ENCODE measurements at places on chromosomes 2 and 18.
A peak's percentile ranks its signal among the peaks of the same experiment; 100 is the strongest.

- no peak for DNase-seq
Observed at GRCh38 chr2:31327505-31327904, 87.0 kb downstream of the XDH start.

GRCh38 chr2:231463698-231464575 is at the start of gene NCL:
Gene NCL (minus strand): TSS chr2:231464484. CDS start chr2:231464353, 131 bp downstream.
- peak; percentile 97 for DNase-seq

DNA sequence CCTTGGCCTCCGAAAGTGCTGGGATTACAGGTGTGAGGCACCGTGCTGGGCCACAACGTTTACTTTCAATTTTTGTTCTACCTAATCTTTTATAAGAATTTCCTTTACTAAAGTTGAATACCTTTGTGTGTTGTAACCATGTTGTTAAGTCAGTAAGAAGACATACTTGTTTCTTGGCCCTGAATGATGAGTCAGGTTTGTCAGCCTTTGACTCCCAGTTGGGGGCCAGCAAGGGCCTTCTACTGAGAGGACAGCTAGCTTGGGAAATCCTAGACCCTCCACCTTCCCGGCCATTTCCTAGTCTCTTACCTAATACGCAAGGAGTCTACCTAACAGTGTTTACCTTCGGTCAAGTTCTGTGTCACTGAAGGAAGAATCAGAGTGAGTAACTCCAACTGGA is 22.7 kb downstream of the MTHFD2 start:
- no peak for DNase-seq

DNA sequence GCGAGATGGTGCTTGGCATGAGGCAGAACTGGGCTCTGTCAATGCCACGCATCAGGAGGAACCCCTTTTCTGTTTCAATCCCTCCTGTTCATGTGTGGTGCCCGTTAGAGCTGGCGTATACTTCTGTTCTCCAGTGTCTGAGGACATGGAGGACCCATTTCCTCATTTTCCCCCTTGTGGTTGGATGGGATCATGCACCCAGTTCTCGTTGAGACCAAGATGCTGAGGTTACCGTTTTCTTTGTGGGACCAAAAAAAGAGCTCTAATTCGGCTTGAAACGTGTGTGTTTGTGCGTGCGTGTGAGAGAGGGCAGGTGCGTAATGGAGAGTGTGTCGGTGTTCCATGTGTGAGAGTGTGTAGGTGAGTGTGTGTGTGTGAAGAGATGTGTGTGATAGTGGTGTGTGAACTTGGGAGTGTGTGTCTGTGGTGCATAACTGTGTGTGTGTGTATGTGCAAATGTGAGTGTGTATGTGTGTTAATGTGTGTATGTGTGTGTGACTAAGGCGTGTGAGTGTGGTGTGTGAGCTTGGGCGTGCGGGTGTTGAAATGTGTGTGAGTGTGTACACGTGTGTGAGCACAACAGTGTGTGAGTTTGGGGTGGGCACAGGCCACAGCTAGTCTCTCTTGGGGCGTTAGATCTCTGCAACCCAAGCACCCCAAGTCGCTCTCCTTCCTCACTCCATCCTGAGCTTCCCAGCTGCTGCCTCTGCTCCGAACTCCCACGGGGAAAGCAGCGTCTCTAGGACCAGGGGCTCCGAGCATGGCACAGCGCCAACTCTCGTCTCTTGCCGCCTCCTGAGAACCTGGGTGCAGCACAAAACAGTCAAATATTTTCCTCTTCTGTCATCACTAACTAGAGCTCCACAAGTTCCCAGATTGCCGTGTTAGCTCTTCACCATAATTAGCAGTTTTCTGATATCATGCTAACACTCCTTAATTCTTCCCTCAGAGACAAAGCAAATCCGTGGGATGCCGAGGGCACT is 75.8 kb downstream of the LONRF2 start:
- DNase-seq, result no peak

DNA sequence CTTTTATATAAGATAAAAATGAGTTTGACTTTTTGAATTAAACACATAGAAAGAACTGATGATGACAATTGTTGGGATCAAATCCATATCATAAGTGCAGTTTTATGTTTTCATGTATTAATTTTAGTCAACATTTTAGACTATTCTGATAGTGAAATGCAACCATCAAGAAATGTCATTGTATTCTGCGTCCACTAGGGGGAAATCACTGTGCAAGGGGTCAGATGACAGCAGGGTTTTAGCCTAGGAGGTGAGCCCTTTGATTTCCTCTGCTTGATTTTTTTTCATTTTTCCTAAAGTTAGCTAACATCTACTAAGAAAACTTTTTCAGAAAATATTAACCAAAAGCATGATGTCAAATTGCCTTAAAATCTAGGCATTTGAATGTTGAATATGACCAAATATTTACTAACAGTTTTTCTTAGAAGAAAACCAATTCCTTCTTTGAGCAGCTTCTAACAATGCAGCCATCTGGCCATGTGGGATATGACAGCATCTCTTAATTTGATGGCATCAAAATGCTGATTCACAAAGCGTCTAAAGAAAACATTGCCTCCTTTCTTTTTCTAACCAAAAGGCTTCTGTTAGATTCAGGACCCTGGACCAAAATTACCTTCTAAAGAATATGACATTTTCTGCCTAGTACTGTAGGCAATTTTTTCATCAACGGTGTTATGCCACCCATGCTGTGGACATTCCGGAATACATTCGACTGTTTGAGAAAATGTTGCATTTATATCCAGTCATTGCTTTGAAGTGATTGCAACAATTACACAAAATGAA is 141.5 kb downstream of the SPHKAP start:
- no peak for DNase-seq

GRCh38 chr2:160584972-160585494 is 91.4 kb upstream of the RBMS1 start:
- no peak for DNase-seq

DNA sequence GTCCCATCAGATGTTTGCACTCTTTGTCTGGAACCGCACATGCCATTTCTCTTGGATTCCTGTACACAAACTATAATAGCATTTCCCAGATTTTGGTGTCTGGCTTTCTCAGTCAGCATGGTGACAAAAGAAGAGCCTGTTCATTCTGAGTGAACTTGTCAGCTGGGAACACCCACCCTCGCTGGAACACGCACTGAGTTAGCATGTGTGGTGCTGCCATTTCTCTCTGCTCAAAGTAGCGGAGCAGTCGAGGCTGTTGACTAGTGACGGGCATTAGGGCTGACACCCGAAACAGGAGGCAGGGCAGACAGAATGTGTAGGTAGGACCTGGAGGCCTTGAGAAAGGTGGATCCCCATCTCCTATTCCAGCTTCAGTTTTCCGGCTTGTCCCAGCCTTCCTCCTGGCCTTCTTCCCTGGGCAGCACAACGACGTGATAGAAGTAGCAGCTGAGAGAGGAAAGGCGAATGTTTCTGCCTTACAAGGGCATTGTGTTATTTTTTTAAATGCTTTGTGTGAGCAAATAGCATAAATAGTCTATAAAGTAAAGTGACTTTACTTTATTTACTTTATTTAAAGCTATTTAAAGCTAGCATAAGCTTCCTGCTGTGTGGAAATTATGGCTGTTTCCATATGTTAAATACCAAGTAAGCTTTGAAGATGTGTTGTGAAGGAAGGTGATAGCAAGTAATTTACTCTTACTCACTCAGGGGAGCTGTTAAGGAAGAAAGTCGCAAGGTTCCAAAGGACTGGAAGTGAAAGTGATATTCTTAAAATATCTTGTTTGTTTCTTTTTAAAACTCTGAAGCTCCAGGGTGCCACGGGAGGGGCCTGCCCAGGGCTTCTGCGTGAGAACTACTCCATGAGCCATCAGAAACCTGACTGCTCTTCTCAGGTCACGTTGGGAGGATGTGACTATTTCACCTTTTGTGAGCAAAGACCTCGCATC is 272.6 kb downstream of the NEDD4L start:
- DNase-seq, result no peak

- DNase-seq, result no peak
Observed at GRCh38 chr2:118227698-118228508, 139.6 kb downstream of the INSIG2 start.

GRCh38 chr2:233426619-233427342 is 72.5 kb downstream of the DGKD start:
- DNase-seq, result no peak

GRCh38 chr2:191933307-191934105 is 86.6 kb upstream of the CAVIN2 start:
- no peak for DNase-seq

DNA sequence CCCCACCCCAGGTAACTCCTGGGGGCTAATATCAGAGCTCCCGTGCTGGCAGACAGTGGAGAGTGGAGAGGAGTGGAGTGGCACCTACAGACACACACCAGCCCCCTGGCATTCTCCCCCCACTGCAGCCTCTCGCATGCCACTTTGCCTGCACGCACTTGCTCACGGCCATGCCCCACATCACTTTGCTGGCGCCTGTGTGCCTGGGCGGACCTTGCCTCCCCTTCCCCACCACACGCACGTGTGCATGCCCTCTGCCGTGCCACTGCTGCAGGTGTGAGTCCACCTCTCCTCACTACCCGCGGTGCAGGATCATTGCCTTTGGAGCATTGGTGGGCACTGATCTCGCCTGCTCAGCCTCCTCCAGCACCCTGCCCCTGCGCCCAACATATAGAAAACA is 72.6 kb upstream of the DOK6 start:
- no peak for DNase-seq

GRCh38 chr2:227834423-227834822 is 20.8 kb downstream of the CCL20 start:
- no peak for DNase-seq

DNA sequence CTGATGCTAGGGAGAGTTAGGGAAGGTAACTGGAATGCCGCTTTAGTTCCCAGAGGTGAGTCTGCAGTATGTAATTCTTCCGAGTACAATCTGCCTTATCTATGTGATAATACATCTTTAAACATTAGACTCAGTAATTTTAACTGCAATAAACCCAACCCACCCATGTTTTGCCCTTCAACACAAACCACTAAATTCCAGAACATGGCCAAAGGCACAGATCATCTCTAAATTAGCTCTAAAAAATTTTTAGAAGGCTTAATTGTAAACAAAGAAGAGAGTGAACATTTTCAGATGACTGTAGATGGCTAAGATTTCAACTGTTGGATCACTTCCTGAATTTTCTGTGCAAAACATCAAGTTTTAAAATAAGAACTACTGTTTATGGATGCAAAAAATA is 488.7 kb upstream of the ID2 start:
- DNase-seq, result no peak

DNA sequence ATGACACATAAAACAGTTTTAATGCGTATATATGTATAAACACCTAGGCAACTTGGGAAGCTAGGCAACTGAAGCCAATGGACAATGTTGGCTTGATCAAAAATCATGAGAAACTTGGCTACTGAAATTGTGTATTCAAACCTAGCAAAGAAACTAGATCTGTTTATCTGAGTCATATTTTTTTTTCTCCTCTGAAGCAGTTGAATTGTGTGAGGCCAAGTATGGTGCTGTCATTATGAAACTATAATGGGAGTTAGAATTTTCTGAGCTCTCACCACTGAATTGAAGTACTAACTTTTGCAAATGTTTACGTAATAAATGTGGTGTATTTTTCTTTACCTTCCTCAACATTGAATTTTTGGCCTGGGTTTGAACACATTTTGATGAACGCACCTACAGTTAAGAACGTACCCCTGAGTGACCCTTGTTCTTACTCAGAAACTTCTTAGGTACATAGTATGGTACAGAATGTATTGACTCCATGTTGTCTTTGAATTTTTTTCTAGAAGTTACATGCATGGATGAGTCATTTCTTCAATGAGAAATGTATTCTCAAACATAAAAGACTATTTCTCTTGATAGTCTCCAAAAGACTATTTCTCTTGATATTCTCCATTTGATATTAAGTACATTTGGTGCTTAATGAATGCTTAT is 23.8 kb downstream of the CD28 start:
- DNase-seq, result no peak
